SJCRH30 (cell line): ENCODE measurements at places on chromosomes 1 and 21. TPM values are rescaled to one million over a fixed set of nuclear protein-coding genes. Genes with fewer than 3 reads are reported as not detected.

FOXD2 gene
- 1.7 and 2.2 TPM in 2 replicates for total RNA-seq

DNA sequence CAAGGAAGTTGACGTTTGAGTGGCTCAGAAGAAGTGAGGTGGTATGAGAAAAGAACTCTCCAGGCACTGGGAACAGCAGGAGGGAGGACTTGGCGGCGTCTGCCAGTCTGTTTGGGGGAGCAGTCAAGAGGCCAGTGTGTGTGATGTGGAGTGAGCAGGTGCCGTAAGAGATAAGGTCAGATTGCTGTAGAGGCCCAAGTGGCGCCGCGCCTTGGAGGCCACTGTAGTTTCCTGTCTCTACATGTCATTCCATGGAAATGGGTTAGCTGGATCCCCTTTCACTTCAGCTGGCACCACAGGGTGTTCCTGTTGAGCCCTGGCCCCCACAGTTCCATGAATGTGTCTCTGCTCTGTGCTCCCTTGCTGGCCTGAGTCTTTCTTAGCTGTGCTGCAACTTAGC, 35.5 kb upstream of the PTPRF start:
- H3K4me1 ChIP-seq = peaks cover 17% of the 10 kb centered on the region
- no peak for DNase-seq
- no peaks in the 10 kb centered on the region for H3K36me3 ChIP-seq
- H3K27ac ChIP-seq = no peak overlapping the region
- no peaks in the 10 kb centered on the region for H3K27me3 ChIP-seq
- H3K4me3 ChIP-seq = no peak overlapping the region

DNA sequence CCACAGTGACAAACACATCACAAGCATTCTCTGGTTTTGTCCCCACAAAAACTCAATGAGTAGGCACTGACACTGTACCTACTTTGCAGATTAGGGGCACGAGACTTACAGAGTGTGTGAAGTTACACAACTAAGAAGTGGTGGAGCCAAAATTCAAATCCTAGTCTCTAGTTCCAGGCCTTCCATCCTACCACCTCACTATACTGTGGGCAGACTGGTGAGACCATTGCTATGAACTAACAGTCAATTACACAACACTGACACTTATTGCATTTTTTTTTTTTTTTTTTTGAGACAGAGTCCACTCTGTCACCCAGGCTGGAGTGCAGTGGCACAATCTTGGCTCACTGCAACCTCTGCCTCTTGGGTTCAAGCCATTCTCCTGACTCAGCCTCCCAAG, 71.4 kb downstream of the KCNN3 start:
- peaks cover 29% of the 10 kb centered on the region for H3K4me1 ChIP-seq
- peaks cover 23% of the 10 kb centered on the region for H3K36me3 ChIP-seq

DNA sequence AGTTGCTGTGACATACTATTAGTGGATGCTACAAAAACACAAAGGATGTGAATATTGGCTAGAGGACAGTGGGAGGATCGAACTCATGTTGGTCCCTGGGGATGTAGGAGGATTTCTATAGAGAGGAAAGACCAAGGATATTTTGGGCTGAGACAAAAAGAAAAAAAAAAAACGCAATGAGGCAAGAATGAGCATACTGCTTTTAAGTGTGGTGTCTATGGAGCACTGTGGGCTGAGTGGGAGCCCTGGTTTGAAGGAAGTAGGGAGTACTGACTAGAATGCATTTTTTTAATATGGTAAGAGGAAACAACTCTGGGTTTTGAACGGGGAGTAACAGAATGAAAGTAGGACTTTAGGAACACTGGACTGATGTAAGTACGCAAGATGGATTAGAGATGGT, 450.7 kb downstream of the NEGR1 start:
- H3K4me3 ChIP-seq = no peak overlapping the region
- H3K4me1 ChIP-seq = no peaks in the 10 kb centered on the region
- H3K27ac ChIP-seq = no peak overlapping the region
- no peaks in the 10 kb centered on the region for H3K27me3 ChIP-seq

GRCh38 chr1:29487291-29487690, 251.0 kb downstream of the PTPRU start:
- no peaks in the 10 kb centered on the region for H3K36me3 ChIP-seq
- no peaks in the 10 kb centered on the region for H3K4me1 ChIP-seq
- no peak overlapping the region for H3K27ac ChIP-seq
- peaks cover 5% of the 10 kb centered on the region; the same call in 1 of the 2 replicates for H3K27me3 ChIP-seq

DNA sequence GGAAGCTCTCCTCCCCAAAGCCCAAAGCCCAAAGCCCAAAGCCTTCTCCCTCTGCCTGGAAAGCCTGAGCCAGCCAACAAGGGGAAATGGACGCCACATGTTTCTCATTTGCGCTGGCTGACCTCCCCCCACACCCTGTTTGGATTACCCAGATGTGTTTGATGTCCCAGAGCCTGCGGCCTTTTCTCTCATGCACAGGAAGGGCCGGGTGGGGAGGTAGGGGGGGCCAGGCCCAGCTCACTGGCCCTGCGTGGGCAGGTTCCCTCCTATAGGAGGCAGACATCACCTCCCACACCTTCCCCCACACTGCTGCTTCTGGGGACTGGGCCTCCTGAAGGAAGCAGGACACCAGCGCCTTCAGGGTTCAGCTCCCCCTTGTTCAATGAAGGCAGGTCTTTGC, 116.3 kb downstream of the NAV1 start:
- no peak for DNase-seq
- no peak overlapping the region for H3K4me3 ChIP-seq
- H3K4me1 ChIP-seq = peaks cover 16% of the 10 kb centered on the region
- H3K27me3 ChIP-seq = no peaks in the 10 kb centered on the region
- H3K27ac ChIP-seq = no peak overlapping the region
- H3K36me3 ChIP-seq = peaks cover 1% of the 10 kb centered on the region; the same call in 1 of the 2 replicates
